ENCODE measurements at places on chromosomes 7 and 10. TPM values are rescaled to one million over a fixed set of nuclear protein-coding genes. Genes with fewer than 3 reads are reported as not detected.

- DNase-seq, result no peak
Observed at GRCh38 chr10:133327651-133328357, 8.9 kb downstream of the CALY start.

GRCh38 chr7:87671-88070 lies 104.7 kb upstream of the FAM20C start:
- no peak for DNase-seq

GRCh38 chr7:154968336-154969001 lies 34.5 kb downstream of the PAXIP1 start:
- DNase-seq, result no peak

GRCh38 chr10:112374724-112375541 lies 1.0 kb downstream of the ACSL5 start:
- no peak for DNase-seq

DNA sequence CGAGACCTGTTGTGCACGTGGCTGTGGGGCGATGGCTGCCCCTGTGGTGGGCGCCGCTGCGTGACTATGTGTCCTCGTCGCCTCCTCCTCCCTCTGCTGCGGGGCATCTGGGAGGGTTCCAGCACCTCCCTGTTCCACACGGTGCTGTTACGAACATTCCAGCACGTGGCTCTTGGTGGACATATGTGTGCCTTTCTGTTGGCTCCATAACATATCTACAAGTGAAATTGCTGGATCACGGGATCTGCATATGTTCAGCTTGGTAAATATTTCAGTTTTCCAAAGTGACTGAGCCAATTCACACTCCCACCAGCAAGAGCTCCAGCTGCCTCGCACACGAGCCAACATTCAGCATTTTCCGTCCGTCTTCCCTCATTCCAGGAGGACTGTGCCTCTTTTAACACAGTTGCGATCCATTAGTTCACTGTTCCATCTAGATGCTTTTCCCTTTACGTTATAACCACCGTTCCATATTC lies 25.1 kb downstream of the SNX8 start:
- DNase-seq, result peak; percentile 60

GRCh38 chr10:29835055-29835454 lies 200.3 kb upstream of the SVIL start:
- DNase-seq, result no peak

- DNase-seq, result no peak
Observed at GRCh38 chr10:120825878-120826769, 25.0 kb upstream of the WDR11 start.

DNA sequence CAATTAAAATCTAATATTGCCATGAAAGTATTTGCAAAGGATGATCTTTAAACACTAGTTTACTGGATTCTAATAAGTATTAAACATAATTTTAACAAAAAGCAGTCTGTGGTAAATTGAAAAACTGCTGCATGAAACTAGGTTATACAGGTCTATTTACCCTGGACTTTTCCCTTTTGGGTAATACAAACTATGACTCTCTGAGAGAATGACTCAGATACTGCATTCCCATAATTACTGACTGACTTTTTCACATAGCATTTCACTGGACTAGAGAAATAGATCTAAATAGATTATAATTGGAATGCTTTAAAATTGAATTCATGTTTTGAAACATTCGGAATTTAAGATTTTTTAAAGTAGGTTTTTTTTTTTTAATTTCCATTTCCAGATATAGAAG lies 395.7 kb downstream of the THSD7A start:
- DNase-seq, result no peak

DNA sequence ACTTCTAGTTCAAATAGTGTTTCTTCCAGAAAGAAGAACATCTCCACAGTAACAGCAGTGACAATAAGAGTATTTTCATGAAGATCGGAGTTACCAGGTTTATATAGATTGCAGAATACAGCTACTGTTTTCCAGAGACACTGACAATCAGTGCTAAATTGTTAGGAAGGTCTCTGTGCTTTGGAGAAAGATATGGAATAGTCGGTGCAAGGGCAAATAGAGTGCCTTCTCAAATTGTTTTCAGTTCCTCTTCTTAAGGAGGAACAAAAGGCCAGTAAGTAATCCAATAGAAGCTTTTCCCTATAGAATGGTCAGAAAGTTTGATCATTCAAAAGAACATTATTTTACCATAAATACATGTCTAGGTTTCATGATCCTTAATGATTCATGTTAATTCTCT lies 2.6 kb upstream of the KIAA1217 start:
- no peak for DNase-seq

DNA sequence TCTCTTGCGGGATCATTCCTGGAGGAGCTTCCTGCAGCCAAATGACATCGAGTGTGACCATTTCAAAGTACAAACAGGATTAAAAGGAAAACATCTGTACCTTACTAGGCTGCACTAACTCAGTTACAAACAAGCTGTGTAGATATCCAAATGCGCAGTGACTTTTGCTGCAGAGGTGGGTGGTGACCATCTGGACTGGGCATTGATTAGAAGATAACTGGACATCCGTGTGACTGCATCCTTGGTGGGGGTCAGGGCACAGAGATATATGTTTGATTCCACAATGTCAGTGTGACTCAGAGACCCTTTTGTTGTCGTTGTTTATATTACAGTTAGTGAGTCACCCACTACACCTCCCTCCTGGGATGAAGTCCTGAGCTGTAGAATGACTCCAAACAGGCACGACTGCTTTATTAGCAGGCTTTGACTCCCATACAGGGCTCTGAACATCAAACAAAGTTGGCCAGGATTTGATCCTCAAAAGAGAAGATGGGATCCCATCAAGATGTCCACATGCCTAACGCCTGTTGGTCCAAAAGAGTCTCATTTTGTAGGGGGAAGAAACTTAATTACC lies 56.7 kb upstream of the SDK1 start:
- no peak for DNase-seq

- DNase-seq, result no peak
Observed at GRCh38 chr10:125149036-125149679, 11.2 kb downstream of the CTBP2 start.

DNA sequence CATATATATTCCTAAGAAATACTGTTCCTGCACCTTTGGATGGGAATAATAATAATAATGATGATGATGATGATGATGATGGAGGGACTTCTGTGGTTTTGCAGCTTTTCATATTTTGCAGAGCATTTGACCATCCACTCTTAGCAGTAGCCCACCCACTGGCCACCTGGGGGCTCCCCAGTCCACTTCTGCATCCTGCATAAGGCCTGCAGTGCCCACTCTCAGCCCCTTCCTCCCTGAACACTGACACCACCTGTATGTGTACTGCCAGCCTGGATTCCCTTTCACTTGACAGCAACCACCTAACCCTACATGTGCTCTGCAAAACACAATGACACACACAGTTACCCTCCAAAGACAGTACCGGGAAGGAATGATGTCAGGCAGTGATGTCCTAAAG lies 131.4 kb downstream of the ADAM12 start:
- no peak for DNase-seq

GRCh38 chr10:67587771-67588170 lies 108.2 kb downstream of the CTNNA3 start:
- no peak for DNase-seq

- no peak for DNase-seq
Observed at GRCh38 chr7:137715121-137715520, 131.7 kb downstream of the DGKI start.

GRCh38 chr10:13019280-13019679 lies 17.8 kb upstream of the CCDC3 start:
- DNase-seq, result no peak

DNA sequence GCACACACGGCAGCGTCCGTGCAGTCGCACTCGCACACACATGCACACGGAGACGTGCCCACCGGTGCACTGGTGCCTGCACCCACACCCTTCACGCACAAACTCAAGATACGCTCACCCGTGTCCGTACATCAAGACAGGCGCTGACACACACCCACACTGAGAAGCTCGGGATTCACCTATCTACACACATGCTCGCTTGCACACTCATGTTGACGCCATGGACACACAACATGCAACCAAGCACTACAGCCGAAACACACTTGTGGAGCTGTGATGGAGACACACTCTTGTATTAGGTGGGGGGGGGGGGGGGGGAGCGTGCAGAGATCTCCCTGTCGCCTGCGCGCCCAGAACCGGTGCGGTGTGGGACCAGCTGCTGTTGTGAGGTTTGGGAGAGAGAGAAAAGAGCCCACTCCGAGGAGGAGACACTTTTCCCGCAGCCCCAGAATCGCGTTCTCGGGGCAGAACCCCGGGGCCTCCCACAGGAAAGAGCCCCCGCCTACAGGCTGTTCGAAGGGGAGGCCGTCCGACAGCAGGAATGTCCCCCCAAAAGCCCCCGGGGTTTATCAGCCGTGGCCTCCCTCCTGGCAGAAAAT lies 605 bp upstream of the NFKB2 start:
- DNase-seq, result peak; percentile 26

DNA sequence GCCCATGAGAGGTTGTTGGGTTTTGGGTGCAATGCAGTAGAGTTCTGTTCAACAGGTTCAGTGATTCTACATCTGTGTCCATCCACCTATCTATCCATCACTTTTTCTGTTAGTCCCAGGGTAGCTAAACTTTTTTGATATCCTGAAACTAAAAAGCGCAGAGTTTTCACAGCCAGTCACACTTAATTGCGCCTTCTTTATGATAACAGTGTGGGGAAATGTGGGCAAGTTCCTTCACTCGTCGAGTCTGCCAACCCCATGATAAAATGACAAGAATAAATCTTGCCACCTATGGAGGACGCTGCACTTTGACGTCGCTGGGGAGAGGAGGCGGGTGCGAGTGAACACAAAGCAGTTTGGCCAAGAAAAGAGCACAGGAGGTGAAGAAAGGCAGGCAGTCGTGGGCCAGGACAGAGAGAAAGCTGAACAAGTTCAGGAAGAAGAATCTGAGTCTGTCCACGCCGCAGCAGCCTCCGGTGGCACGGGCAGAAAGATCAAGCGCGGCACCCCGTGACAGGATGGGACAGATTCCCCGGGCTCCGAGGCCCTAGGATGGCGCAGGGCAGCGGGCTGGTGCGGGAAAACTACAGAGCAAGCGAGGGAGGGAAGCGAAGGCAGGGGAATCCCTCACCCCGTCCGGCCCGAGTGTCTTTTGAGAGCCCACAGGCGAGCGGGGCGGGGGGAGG lies 9.2 kb downstream of the SP8 start:
- DNase-seq, result no peak

DNA sequence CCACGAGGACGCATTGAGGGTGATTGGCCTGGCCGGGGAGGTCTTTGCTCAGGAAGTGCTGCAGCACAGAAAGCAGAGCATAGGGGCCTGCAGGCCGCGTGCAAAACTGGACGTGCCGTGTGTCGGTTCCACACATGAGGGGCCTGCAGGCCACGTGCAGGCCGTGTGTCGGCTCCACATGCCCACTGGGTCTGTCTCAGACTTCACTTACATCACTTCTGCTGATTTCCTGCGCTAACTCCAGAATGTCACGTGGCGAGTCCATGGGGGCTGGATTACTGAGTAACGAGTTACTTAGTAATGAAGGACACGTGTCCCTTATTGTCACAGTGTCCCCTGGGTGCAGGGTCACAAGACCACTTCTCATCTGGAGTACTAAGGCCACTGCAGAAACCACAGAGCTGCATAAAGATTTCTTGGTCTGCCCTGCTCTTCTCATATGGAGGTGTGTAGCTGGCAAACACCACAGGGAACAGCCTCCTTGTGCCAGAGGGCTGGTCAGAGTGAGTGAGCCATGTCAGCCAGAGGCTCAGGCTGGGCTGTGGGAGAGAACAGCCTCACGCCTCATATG lies 60.8 kb downstream of the GDI2 start:
- no peak for DNase-seq

DNA sequence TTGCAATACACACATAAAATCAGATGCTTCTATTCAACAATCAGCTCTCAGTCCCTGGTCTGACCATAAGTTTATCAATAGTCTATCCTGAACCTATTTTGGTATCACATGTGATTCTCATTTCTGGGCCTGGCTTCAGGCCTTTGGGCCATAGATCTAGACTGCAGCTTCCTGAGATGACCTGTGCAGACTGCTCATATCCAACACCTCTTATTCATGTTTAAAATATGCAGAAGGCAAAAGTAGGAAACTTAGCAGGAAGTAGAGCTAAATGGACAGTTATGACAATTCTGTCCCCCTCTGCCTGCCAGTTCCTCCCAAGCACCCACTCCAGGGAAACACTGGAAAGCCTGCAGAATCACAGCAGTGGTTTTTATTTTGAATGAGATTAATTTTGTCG lies 53.3 kb downstream of the C7orf25 start:
- DNase-seq, result no peak

GRCh38 chr10:95814011-95814727 lies 58.2 kb downstream of the ENTPD1 start:
- DNase-seq, result no peak

- DNase-seq, result no peak
Observed at GRCh38 chr7:102396710-102397019, 502 bp downstream of the PRKRIP1 start.

DNA sequence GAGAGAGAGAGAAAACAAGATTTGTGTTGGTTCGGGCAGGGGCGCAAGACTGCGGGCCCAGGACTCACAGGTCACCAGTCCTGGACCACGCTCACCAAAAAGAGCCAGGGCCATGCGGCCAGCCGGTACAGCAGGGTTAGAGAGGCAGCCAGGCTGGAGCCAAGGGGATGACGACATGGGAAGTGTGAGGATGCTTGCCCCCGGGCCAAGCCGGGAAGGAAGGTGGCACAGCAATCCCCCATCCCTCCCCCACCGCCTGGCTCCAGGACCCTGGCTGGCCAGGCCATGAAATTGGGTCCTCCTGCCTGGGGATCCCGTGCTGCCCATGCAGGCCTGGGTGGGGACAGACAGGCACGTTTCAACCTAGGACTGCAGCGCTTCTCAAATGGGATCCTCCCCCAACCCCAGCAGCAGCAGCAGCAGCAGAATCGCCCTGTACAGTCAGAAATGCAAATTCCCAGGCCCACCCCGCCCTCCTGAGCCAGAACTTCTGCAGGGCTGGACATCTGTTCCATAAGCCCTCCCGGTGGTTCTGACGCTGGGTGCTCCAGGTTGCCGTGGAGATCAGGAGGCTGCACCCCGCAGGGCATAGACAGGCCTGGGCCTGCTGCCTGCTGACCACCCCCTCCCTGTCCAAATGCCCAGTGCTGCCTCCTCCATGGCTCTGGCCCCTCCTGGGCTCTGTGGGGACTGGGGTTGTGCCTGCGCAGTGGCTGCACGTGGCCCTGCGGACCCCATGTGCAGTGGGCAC lies 35.0 kb downstream of the YKT6 start:
- DNase-seq, result no peak

- DNase-seq, result no peak
Observed at GRCh38 chr10:124608093-124608721, 136.0 kb downstream of the FAM53B start.

Gene PPIF
- total RNA-seq, result 32.9 TPM

Gene TLX1
- not detected for total RNA-seq

Gene MSS51
- total RNA-seq, result 2.7 TPM
